ENCODE measurements at places on chromosomes 5 and 9. TPM values are rescaled to one million over a fixed set of nuclear protein-coding genes. Genes with fewer than 3 reads are reported as not detected.

Gene LCN6
- not detected for total RNA-seq

Gene EGFLAM
- total RNA-seq, result not detected

Gene CCNJL
- total RNA-seq, result 9.0 TPM

Gene UGT3A2
- total RNA-seq, result not detected

Gene LCN15
- not detected for total RNA-seq

Gene ELOVL7
- total RNA-seq, result 3.2 TPM

Gene AHRR
- total RNA-seq, result 0.37 TPM

Gene SGCD
- total RNA-seq, result not detected

Gene SLC25A25
- 12.4 TPM for total RNA-seq

Gene IL9
- not detected for total RNA-seq

Gene FOXI1
- not detected for total RNA-seq

Gene EPB41L4B
- total RNA-seq, result 17.4 TPM

Gene SLC25A2
- not detected for total RNA-seq

Gene ADAMTSL2
- not detected for total RNA-seq

Gene SYNPO
- total RNA-seq, result 7.3 TPM

Gene GABRB2
- total RNA-seq, result not detected

Gene BARHL1
- total RNA-seq, result not detected

Gene SLC6A7
- total RNA-seq, result not detected

Gene CCNB1
- total RNA-seq, result 171 TPM

Gene GTF2H2C
- total RNA-seq, result 16.4 TPM

Gene TMEM174
- not detected for total RNA-seq

Gene AFF4
- 38.1 TPM for total RNA-seq

Gene ANXA2R
- 0.35 TPM for total RNA-seq

Gene FCN2
- not detected for total RNA-seq

Gene BRD3
- 11.2 TPM for total RNA-seq

Gene LOX
- total RNA-seq, result 3.4 TPM

Gene TERT
- total RNA-seq, result not detected

Gene FAM53C
- total RNA-seq, result 33.5 TPM

Gene FAM200C
- 2.8 TPM for total RNA-seq

Gene IL5
- total RNA-seq, result not detected

Gene BAAT
- total RNA-seq, result 0.05 TPM

Gene ANKRD18B
- 10.9 TPM for total RNA-seq

Gene MYOT
- total RNA-seq, result not detected

Gene ROPN1L
- total RNA-seq, result not detected

Gene NUTM2F
- total RNA-seq, result not detected

Gene GARIN3
- not detected for total RNA-seq

Gene SMIM33
- total RNA-seq, result not detected

Gene FOXD4L4
- 0.19 TPM for total RNA-seq

Gene PRUNE2
- 0.07 TPM for total RNA-seq

Gene PFN3
- not detected for total RNA-seq

Gene SLC36A2
- not detected for total RNA-seq

Gene GRXCR2
- total RNA-seq, result not detected

Gene GNAQ
- total RNA-seq, result 18.6 TPM

Gene F2RL1
- total RNA-seq, result 23.4 TPM

Gene RNF208
- 1.5 TPM for total RNA-seq

Gene TEX48
- total RNA-seq, result not detected

Gene INPP5E
- total RNA-seq, result 12.1 TPM

Gene BTNL8
- not detected for total RNA-seq

Gene PPIC
- 27.9 TPM for total RNA-seq

Gene HTR4
- not detected for total RNA-seq

Gene FAM221B
- not detected for total RNA-seq

Gene MELK
- 26.9 TPM for total RNA-seq

Gene TSSK1B
- 0.14 TPM for total RNA-seq

Gene PRSS3
- 77.0 TPM for total RNA-seq
